CD4-positive, alpha-beta T cell treated with Interleukin-6 at 100 ng/mL for 8 hours (primary cell): ENCODE measurements at places on chromosomes 7 and 10.
A peak's percentile ranks its signal among the peaks of the same experiment; 100 is the strongest.

GRCh38 chr10:98330987-98331386 is 63.0 kb upstream of the LOXL4 start:
- no peak for DNase-seq

- DNase-seq: no peak
Measured at GRCh38 chr10:110016039-110016438, 8.3 kb downstream of the ADD3 start.

DNA sequence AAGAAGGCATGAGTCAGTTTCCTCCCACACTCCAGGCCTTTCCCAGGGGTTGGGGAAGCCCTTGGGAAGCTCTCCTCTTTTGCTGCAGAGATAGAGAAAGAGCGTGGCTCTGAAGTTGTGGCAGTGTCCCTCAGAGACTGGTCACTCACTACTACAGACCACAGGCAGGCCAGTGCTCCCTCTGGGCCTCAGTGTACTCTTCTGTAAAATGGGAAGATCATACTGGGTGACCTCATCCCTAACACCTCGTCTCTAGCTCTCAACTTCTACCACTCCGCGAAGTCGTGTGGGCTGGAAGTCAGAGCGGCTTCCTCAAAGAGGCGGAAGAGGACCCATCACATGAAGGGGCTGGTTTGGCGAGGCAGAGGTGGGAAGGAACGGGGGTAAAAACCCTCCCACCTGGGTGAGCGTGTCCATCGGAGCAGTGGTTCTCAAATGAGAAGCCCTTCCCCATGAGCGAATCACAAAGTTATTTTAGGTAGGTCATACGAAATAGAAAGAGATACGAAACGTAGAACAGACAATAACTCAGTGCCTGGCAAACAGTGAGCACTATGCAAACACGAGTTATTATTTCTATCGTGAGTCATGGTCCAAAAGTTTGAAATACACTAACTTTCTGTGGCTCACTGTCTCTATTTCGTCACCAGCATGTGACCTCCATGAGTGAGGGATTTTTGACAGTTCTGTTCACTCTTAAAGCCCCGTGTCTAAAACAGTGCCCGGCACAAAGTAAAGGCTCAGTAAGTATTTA is 32.7 kb downstream of the PRKAG2 start:
- no peak for DNase-seq

GRCh38 chr10:58969576-58969975 is 206.9 kb upstream of the PHYHIPL start:
- no peak for DNase-seq

- no peak for DNase-seq
Measured at GRCh38 chr10:112906945-112907344, 43.1 kb upstream of the TCF7L2 start.

DNA sequence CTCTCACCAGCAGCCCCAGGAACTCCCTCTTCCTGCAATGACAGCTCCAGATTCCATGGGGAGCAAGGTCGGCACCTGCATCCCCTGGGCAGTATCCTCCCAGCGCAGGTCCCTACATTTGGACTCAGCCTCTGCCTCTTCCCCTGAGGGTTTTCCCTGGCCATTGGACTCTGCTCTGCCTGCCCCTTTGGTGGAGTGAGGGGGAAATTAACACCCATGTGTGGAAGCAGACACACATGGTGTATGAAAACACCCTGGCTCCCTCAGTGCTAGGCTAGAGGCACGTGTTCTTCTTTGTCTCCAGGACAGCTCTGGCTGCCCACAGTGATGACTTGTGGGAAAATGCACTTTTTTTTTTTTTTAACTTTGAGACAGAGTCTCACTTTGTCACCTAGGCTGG is 8.4 kb downstream of the PRF1 start:
- no peak for DNase-seq

- DNase-seq: no peak
Measured at GRCh38 chr7:69309601-69310000, 288.7 kb upstream of the AUTS2 start.

DNA sequence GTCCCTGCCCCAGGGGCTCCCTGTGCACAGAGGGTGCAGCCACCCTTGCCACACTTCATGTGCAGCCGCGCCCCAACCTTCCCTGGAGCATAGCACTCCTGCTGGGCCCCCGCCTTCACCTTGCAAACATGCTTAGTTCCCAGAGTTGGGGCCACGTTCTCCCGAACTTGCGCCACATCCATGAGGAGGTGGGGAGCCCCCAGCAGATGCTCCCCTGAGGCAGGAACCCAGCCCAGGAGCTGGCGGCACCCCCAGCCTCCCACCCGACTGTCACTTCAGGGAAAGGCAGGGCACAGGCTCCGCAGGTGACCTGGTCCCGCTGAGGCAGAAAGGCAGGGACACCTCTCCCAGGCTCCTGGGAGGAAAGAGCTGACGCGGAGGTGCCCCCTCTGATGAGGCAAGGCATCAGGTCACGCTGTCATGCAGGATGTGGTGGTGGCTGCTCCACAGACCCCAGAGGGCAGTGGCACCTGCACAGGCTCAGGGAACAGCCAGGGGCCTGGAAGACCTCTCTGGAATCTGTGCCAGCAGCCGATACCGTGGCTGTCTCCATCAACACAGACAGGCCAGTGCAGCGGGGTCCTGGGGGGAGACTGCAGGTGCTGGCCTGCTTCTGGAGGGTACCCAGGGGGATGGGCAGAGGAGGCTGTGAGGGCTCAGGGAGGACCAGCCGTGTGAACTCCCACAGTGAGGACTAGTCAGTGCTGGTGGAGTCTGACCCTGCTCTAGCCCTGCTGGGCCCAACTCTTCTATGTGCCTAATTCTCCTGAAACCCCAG is 221.3 kb downstream of the MAD1L1 start:
- no peak for DNase-seq

GRCh38 chr10:100508691-100509150 is 10.9 kb downstream of the SEC31B start:
- DNase-seq: peak; percentile 78

GRCh38 chr10:5565671-5566581 is 41.2 kb downstream of the CALML3 start:
- DNase-seq: no peak

DNA sequence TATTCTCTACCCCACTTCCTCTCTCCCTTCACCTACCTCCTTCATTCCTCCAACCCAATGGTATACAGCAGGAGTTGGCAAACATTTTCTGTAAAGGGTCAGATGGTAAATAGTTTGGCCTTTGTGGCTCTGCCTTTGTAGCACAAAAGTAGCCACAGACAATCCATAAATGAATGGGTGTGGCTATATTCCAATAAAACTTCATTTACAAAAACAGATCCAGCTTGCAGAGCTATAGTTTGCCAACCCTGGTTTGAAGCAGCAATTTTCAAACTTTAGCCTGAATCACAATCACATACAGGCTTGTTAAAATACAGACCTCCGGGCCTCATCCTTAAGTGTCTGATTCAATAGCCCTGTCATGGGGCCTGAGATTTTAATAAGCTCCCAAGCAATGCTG is 110.5 kb downstream of the CPEB3 start:
- DNase-seq: no peak

DNA sequence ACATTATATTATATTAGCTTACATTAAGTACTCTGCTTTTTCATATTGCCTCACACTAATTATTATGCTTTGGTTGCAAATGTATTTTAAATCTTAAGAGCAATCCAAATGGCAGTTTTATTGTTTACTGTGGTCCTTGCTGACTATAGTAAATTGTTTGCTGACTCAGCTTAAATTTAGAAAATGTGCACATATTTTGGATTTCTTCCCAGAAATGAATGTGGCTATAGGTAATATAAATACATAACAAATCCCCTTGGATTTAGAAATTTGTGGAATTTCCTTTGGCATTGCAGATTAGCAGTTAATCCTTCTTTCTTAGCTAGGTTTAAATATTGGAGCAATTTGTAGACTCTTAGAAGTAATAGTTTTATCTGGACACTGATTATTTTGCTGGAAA is 565.8 kb downstream of the NRG3 start:
- DNase-seq: no peak

GRCh38 chr7:41816111-41816510 is 113.2 kb upstream of the INHBA start:
- DNase-seq: no peak

DNA sequence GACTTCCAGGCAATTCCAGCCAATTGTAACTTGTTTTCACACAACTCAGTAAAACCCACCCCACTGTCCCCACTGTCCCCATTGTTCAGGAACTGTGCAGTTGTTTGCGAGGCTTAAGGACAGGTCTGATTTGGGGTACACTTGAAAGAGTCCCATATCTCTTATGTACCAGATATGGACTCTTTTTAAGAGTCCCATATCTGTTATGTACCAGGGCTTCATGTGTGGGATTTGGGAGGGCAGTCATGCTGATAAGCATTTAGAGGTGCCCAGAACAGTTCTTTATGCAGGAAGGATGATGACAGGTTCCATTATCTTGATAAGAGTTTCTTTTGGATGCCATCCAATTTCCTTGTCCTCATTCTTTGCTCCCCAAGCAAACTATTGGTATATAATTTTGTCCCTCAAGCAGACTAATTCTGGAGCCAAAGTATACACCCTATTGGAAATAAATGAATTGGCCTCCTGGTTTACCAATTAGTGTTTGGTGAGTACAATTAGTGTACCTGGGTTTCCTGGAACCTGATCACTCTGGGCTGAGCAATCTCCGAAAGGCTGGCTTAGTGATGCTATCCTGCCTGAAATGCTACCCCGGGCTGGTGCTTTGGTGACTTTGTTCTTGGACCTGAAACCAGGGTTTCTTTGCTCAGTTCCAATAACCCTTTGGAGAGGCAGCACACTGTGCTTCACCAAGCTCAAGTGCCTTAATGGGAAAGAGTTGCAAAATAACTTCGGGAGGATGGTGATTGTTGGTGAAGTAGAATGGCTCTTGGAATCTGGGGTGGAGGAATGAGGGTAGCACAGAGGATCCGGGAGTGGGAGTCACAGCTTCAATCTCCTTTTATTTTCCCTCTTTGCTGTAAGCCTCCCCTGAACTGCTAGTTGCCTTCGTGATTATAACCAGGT is 6.2 kb upstream of the DMBT1 start:
- no peak for DNase-seq

DNA sequence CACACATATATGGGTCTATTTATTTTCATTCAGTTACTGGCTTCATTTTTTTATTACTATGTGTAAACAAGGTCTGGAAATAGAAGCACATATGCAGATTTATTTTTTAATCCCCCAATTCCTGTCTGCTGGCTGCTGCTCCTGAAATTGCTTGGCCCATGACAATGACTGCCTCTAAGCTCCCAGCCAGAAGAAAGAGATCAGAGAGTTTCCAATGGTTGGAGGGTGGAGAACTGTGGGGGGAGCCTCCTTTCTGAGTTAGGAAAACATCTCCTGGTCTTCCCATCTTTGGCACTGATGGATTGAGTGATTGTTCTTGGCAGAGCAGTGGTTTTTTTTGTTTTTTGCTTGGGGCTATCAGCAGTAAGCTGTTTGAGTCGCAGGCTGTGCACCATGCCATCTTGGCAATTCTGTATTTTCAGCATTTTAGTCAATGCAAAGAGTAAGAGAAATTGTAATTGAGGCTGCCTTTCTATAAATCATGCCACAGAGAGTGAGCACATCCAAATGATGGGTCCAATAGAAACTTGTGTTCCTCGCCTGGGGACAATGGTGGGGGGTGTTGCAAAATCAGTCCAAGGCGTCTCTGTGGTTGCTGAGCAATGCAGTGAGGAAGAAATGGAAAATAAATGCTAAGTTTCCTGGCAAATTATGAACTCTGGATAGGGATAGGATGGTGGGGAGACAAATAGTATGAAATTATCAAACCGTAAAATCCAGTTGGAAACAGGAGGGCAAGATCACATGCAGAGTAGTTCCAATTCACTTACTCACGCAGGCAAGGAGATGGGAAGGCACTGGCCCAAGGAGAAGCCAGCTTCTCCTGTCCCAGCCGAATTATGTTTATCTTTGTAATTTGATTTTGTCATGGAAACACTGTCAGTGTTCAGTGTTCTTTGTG is 382.4 kb downstream of the SORCS3 start:
- no peak for DNase-seq

GRCh38 chr7:66682350-66683093 is 53.8 kb downstream of the KCTD7 start:
- DNase-seq: no peak

DNA sequence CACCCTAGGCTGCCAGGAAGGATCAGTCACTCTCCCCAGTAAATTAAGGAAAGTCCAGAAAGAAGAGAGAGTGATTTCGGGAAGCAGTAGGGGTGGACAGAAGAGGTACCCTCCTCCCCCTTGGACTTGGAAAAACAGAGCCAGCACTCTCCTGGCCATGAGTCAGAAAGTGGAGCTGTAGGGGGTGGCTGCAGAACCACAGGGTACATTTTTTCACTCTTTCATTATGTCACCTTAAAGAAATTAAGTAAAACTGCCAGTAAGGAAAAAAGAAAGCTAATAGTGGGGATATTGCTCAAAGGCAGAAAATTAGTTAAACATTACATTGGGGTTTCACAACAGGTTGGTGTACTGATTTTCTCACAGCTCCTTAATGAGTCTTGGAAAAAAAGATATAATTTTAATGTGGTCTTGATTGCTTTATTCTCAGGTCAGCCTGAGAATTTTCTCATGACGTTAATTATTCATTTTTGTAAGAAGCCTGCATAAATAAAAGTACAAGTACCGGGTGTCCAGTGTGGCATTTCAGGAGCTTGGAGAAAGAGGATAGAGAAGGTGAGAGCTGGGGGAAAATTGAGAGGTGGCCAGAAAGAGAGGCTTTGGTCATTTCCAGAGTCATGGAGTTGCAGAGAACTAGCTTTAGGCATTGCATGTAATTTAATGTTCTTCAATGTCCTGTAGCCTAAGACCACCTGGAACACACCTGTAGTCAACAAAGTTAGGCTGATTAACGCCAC is 23.2 kb upstream of the AOAH start:
- DNase-seq: no peak
